ENCODE measurements at places on chromosomes 7 and 10.

GRCh38 chr7:148481971-148482626 is 108.5 kb upstream of the C7orf33 start:
- H3K4me3 ChIP-seq, result no peak overlapping the region
- H3K27me3 ChIP-seq, result peaks cover 7% of the 10 kb centered on the region
- no peaks in the 10 kb centered on the region for H3K36me3 ChIP-seq
- no peaks in the 10 kb centered on the region for H3K4me1 ChIP-seq
- H3K27ac ChIP-seq, result no peak overlapping the region

DNA sequence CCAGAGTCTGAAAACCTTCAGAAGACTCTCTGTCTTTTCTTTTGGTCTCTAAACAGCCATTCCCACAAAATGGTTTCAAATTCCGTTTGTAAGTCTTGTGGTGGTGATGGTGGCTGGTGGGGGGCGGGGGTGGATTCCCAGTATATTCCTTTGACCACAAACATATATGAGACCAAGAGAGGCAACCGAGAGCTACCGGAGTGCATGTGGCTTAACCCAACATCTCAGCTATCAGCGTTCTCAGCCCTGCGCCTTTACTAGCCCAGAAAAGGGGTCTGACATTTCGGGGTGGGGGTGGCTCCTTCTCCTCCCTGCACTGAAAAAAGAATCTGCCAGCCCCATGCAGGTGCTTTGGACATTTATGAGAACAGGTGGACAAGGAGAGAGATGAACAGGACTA is 621.1 kb downstream of the ACTR3B start:
- no peak for DNase-seq
- no peak overlapping the region for H3K4me3 ChIP-seq
- no peaks in the 10 kb centered on the region for H3K36me3 ChIP-seq
- no peak overlapping the region for H3K27ac ChIP-seq

GRCh38 chr10:62895063-62895462 is 78.9 kb upstream of the EGR2 start:
- H3K27me3 ChIP-seq, result no peaks in the 10 kb centered on the region
- H3K4me1 ChIP-seq, result no peaks in the 10 kb centered on the region
- DNase-seq, result no peak

- H3K27me3 ChIP-seq, result no peaks in the 10 kb centered on the region
- H3K4me1 ChIP-seq, result no peaks in the 10 kb centered on the region
- H3K36me3 ChIP-seq, result no peaks in the 10 kb centered on the region
- peak; percentile 4 for DNase-seq
- no peak overlapping the region for H3K27ac ChIP-seq
These were observed 140.3 kb downstream of the MAPK8 start for GRCh38 chr10:48446785-48447184.

DNA sequence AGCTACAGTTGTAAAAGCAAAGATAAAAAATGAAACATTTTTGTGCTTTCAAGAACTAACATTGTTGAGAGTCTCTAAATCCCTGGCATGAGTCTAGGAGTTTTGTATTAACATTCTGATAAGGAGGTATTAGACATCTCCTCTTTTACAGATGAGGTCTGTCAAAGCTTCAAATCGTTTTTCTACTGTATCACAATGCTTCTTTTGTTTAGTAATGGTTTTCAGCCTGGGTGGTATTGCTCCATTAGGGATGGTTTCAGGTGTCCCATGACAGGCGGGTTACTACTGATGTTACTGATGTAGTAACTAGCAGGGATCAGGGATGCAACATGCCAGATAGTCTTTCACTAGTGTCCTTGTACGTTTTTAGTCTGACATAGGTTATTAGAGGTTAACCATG is 27.4 kb downstream of the STAM start:
- no peak overlapping the region for H3K4me3 ChIP-seq
- no peaks in the 10 kb centered on the region for H3K27me3 ChIP-seq
- H3K36me3 ChIP-seq, result no peaks in the 10 kb centered on the region
- no peaks in the 10 kb centered on the region for H3K4me1 ChIP-seq
- DNase-seq, result no peak
- H3K27ac ChIP-seq, result no peak overlapping the region

DNA sequence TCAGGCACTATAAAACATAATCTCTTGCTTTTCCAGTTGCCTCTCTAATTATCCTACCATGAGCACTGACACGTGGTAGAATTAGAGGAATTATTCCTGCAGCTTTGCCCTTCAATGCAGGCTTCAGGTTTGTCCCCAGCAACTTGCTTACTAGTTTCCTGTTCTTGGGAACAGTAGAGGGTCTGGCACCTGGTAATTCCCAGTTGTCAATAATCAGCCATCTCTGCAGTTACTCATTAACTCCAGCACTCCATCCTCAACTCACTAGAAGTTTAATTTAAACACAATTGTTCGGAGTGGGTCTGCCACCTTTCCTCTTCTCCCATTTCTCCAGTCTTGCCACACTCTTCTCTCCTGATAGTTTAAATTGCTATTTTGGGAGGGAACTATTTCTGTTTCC is 324.3 kb upstream of the KIAA1217 start:
- DNase-seq, result no peak
- no peaks in the 10 kb centered on the region for H3K36me3 ChIP-seq
- no peaks in the 10 kb centered on the region for H3K4me1 ChIP-seq

DNA sequence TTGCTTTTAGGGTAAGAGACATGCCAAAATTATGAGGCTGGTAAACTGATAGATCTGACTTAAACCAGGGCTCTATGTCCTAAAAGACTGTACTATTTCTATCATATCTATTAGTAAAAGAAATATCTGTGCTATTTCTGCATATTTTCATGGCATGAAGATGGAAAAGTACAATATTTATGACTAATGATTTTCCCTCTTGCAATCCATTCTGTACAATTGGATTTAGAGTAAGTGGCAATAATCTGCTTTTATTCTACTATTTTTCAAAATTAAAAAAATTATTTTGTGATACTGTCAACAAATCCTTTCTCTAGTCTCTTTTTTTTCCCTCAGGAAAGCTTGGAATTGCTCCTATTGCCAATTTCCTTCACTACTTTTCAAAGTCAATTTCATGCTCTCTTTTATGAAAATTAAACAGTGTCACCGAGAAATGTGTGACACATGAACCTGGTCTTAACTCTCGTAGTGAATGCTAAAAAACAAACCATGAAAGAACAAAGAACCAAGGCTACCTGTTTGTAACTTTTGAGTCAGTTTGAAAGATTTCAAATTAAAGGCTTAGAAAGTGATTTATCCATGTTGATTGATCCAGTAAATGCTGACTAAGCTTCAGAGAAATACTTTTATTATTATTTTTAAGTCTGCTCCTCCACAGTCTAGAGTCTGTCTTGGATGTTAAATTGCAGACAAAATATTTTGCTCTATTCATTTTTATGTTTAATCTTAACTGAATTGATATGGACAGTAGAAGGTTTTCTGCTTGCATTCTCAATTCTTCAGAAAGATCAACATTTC is 262.7 kb upstream of the CHRM2 start:
- no peak overlapping the region for H3K4me3 ChIP-seq
- no peaks in the 10 kb centered on the region for H3K27me3 ChIP-seq
- H3K36me3 ChIP-seq, result no peaks in the 10 kb centered on the region
- H3K27ac ChIP-seq, result no peak overlapping the region

DNA sequence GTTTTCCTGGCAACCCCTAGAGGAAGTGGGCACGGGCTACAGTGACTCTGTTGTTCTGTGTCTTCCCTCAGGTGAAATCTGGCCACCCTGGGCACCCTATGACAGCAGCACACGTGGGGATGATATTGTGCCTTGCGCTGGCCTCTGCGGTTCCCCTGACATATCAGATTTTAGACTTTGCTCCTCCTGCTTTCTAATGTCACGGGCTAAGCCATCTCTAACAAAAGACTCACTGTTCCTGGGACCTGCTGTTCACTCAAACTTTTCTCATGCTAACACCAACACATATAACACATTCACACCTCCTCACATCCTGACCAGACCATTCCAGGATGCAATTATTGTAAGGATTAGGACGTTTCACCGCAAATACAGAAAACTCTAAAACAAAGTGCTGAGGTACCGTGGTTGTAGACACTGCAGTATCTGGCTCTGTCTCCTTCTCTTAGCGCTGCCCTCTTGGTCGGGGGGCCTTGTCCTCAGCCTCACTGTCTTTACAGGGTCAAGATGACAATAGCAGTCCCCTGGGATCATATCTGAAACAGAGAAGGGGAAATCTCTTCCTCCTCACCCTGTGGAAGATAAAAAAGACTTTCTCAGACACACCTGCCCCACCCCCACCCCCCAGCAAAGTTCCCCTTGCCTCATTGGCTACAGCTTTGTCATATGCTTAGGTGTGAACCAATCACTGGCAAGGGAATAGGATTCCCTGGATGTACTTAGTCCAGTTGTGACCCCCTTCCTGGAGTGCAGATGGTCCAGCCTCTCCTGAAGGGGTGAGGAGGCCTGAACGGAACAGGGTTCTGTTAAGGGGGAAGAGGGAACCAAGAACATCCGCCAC is 14.1 kb downstream of the CHN2 start:
- H3K27me3 ChIP-seq, result no peaks in the 10 kb centered on the region
- no peaks in the 10 kb centered on the region for H3K36me3 ChIP-seq
- peaks cover 14% of the 10 kb centered on the region for H3K4me1 ChIP-seq
- no peak overlapping the region for H3K4me3 ChIP-seq
- no peak overlapping the region for H3K27ac ChIP-seq

- no peaks in the 10 kb centered on the region for H3K27me3 ChIP-seq
- no peak overlapping the region for H3K4me3 ChIP-seq
- 0 out of 2 replicates have a peak overlapping the region, but pooled peaks have one; percentile 29 for H3K27ac ChIP-seq
- H3K36me3 ChIP-seq, result peaks cover 98% of the 10 kb centered on the region
- DNase-seq, result no peak
These were observed 185.4 kb downstream of the KMT2E start for GRCh38 chr7:105199386-105199785.

DNA sequence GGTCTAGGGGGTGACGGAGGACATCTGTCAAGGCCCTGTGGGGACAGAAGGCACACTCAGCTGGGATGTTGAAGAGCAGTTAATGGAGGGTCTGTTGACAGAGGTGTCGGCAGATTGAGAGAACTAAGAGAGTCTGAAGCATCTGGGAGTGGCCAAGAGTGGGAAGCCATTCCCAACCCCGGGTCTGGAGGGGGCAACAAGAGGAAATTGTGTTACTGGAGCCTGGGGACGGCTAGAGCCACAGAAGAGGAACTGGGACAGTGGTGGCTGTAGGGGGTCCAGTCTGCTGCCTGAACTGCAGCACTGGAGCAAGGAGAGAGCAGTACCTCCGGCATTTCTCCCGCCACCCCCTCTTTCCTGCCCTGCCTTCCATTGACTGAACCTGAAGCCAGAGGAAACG is 136.6 kb downstream of the CHN2 start:
- H3K4me1 ChIP-seq, result peaks cover 12% of the 10 kb centered on the region
- H3K36me3 ChIP-seq, result no peaks in the 10 kb centered on the region
- no peak for DNase-seq
- no peak overlapping the region for H3K4me3 ChIP-seq
- H3K27me3 ChIP-seq, result no peaks in the 10 kb centered on the region

- H3K36me3 ChIP-seq, result no peaks in the 10 kb centered on the region
- no peaks in the 10 kb centered on the region for H3K4me1 ChIP-seq
- no peaks in the 10 kb centered on the region for H3K27me3 ChIP-seq
- no peak overlapping the region for H3K4me3 ChIP-seq
These were observed 41.3 kb downstream of the CNNM2 start for GRCh38 chr10:102959360-102959759.

- no peaks in the 10 kb centered on the region for H3K4me1 ChIP-seq
These were observed 80.5 kb upstream of the TMEM106B start for GRCh38 chr7:12130609-12131008.
